NCI-H187 (cell line): ENCODE measurements at places on chromosomes 5 and 9.

- DNase-seq: no peak
Observed at GRCh38 chr5:1535646-1536045, 11.9 kb upstream of the LPCAT1 start.

- no peak for DNase-seq
Observed at GRCh38 chr5:37710965-37711364, 128.9 kb downstream of the GDNF start.

DNA sequence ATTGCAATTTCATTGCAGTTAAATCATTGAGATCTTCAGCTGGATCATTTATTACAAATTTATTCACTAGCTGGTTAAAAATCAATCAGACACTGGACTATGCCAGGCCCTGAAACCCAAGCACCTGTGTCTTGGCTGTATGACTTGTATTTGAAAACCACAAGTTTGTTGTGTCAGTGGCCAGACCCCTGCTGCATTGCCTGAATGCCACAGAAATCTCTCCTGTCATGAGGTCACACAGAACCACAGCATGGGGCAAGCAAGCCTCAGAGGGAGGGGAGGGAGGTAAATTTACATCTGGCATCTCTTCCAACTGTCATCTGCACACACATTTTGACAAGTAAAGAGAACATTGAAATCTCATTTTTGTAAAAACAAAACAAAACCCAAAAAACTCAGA lies 90.0 kb downstream of the ARRDC3 start:
- DNase-seq: no peak

GRCh38 chr9:136313111-136314055 lies 9.5 kb upstream of the CCDC187 start:
- no peak for DNase-seq

DNA sequence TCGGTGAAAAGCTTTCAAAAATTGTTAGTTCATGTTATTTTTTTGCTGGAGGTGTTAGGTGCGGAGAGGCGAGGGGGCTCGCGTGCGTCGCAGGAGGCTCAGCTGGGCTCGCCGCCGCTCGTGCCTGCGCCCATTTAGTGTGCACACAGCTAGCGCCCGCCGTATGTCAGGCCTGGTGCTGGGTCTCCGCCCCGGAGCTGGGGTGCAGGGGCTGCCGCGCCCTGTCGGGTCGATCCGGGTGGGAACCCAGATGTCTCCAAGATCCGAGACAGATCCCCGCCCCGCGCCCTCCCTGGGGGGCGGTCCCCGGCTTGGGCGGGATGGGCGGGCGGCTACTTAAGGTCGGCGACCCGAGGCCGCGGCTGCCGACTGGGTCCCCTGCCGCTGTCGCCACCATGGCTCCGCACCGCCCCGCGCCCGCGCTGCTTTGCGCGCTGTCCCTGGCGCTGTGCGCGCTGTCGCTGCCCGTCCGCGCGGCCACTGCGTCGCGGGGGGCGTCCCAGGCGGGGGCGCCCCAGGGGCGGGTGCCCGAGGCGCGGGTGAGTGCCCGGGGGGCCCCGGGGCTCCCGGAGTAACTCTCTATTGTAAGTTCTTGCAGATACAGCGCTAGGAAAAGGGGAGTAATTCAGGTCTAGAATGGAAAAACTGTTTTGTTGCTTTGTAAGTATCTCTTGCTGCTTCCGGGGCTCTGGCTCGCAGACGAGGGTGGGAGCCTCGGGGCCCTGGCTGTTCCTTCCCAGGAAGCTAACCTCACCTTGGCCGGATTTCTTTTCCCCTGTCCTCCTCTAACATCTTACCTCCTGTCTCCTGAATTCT lies 31.7 kb downstream of the GSN start:
- no peak for DNase-seq

GRCh38 chr9:91483835-91484234 lies 60.2 kb upstream of the NFIL3 start:
- no peak for DNase-seq

- DNase-seq: no peak
Observed at GRCh38 chr5:157816682-157817386, 42.1 kb downstream of the CLINT1 start.

DNA sequence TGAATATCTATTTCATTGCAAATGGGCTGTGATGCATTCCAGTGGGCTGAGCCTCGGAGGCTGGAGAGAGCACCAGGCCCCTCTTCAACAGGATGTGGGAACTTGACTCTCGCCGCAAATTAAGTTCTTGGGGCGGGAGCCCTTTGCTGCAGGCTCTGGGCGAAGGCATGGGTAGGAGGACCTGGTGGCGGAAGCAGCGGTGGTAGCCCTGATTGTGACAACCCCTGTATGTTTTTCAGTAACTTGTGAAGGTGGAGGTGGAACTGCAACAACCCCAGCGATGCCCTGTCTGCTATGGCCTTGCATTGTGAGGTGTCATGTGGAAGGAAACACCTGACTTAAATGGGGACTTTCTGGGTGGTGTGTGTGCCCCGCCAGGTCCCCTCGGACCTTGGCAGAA lies 9.4 kb downstream of the FYB1 start:
- DNase-seq: no peak

GRCh38 chr5:146112476-146112875 lies 7.1 kb upstream of the PLAC8L1 start:
- DNase-seq: no peak

- DNase-seq: no peak
Observed at GRCh38 chr5:139869042-139869790, 73.6 kb downstream of the PSD2 start.

- DNase-seq: no peak
Observed at GRCh38 chr9:7405924-7406604, 393.5 kb downstream of the DMAC1 start.

GRCh38 chr9:136572003-136572827 lies 26.4 kb upstream of the NOTCH1 start:
- DNase-seq: no peak
